ENCODE measurements at places on chromosomes 1 and 21. TPM values are rescaled to one million over a fixed set of nuclear protein-coding genes. Genes with fewer than 3 reads are reported as not detected.

- no peak for DNase-seq
Measured at GRCh38 chr1:6612641-6613360, 730 bp upstream of the PHF13 start.

GRCh38 chr1:176894450-176894849 lies 270.1 kb downstream of the ASTN1 start:
- no peak for DNase-seq

DNA sequence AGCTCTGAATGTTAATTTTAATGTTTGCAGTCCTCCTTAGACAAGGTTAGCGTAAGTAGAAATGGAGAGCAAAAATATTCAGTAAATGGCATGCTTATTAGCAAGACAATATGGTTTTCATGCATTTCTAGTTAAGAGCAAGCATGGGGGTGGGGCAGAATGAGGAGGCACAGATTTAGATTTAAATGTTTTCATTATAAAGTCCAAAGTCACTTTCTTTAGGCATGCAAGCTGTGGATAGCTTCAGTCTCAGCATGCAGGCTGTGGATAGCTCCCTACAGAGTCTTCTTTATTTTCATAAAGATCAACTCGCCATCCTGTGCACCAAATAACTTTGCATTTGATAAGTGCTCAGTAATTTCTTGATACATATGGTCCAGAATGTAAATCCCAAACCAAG lies 1294.5 kb upstream of the ADGRL2 start:
- DNase-seq: no peak

DNA sequence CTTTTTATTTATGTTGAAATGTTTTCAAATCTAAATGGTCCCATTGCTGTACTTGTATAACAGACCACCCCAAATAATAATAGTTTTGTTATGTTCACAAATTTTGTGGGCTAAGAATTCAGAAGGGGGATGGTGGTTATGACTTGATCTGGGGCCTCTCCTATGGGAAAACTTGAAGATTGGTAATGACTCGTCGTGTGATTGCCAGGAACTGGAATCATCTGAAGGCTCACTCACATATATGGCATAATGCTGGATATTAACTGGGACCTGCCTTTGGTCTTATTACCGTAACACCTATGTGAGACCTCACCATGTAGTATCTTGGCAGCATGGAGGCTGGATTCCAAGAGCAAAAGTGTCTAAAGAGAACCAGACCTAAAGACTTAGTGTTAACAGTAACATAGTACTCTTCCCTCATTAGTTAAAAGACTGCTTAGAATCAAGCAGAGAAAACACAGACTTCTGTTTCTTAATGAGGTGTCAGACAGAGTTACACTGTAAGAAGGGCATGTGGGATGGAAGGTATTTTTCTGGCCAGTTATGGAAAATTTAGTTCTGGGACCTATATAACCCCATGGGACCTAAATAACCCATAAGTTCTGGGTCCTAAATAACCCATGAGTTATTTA lies 11.9 kb downstream of the LYPLAL1 start:
- DNase-seq: no peak

DNA sequence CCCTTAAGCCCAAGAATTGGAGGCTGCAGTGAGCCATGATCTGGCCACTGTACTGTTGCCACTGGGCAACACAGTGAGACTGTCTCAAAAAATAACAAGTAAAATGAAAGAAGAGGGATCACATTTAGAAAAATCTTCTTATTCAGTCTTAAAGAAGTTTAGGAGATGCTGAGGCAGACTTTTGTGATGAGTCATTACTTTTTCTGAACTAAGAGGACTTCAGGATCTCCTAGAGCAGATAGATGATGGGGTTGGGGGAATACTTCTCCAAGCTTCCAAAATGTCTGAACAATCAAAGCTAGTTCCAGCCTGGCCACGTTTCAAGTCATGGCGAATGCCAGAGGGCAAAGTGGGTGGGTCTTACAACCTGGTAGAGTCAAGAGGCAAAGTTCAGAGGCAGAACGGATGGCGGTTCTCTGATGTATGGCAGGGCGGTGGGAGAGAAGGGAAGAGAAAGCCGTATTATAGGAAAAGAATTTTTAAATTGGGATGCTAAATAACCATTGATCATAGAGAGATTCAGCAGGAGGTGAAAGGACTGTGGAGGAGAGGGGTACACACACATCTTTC lies 2.1 kb upstream of the CIART start:
- DNase-seq: no peak

DNA sequence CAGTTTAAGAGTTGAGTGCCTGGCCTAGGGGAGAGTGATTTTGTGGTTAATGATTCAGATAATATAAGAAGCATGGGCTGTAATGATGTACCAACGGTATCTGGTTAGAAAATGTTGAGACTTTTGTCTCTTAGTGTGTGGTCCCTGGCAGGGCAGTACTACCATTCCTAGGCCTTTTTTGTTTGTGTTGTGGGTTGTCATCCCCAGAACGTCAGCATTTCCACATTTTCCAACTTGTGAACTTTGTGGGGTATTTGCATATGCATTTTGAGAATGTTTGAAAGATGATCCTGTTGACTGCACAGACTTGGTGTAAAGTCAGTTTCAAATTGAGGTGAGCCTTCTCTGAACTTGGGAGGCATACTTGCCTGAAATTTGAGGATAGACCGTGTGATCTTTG lies 11.4 kb downstream of the NEK7 start:
- no peak for DNase-seq

DNA sequence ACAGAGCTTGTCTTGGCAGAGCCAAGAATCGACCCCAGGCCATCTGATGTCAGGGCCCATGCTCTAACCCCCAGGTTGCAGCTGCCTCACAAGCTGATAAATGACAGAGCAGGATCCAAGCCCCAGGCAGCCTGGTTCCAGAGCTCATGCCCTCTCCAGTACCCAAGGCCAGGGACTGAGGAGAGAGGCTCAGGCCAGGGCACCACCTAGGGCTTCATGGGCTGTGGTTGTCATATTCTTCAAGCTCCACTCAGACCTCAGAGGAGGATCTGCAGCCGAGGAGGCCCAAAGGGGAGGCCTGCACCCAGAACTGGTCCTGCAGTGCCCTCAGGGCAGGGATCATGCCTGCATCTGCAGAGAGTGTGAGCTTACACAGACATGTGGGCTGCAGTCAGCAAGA lies 301.1 kb downstream of the MATN1 start:
- no peak for DNase-seq

DNA sequence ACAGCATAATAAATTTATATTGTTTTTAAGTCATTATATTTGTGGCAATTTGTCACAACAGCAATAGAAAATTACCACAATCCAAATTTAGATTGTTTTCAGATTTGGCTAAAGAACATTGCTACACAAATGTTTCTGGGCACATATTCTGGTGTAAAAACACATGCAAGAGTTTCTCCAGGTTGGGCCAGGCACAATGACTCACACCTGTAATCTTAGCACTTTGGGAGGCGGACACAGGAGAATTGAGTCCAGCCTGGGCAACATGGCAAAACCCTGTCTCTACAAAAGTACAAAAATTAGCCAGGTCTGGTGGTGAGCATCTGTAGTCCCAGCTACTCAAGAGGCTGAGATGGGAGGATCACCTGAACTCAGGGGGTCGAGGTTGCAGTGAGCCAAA lies 8.4 kb downstream of the ERO1B start:
- DNase-seq: no peak

DNA sequence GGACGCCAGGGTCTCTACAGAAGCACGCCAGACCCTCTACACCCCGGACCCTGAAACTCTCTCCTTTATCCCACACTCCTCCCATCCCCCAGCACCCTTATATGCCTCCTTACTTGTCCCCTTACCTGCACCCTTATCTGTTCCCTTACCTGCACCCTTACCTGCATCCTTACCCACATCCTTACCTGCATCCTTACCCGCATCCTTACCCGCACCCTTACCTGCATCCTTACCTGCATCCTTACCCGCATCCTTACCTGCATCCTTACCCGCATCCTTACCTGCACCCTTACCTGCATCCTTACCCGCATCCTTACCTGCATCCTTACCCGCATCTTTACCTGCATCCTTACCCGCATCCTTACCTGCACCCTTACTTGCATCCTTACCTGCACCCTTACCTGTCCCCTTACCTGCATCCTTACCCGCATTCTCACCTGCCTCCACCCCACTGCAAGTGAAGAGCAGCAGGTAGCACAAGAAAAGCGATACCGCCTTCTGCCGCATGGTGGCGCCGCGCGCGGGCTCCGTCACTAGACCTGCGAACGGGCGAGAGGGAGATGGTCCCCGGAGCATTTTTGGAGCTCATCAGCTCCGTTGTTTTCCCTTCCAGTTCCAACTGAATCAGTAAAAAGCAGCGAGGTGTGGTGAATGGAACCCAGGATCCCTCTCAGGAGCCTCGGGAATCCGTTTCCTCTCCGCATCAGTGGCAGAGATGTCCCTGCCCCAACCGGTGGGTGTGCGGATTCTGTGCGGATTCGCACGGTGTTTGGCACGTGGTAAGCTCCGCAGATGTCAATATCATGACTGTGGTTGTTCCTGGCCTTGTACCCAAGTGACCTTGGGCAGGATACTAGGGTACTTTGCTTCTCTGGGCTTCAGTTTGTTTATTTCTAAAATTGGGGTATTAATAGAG lies 2.9 kb downstream of the IFI6 start:
- DNase-seq: peak; percentile 85

GRCh38 chr1:82778612-82779011 lies 977.9 kb downstream of the ADGRL2 start:
- DNase-seq: no peak

GRCh38 chr1:230542054-230542453 lies 100.2 kb upstream of the COG2 start:
- DNase-seq: no peak

DNA sequence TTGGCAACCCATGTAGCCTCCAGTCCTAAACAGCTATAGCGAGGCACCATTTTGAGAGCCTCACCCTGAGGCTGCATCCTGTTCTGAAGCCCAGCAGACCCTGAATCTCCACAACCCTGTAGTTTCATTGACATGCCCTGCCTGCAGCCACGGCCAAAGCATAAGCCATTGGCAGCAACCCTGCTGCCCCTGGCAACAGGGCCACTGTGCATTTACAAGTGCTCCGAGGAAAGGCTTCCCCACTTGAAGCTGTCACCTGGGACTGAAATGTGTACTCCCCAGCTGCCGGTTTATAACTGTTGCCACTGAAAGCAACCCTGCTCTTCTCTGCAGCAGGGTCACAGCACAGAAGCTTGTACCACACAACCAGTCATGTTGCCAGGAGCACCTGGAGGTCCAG lies 124.2 kb upstream of the OLFM3 start:
- no peak for DNase-seq

DNA sequence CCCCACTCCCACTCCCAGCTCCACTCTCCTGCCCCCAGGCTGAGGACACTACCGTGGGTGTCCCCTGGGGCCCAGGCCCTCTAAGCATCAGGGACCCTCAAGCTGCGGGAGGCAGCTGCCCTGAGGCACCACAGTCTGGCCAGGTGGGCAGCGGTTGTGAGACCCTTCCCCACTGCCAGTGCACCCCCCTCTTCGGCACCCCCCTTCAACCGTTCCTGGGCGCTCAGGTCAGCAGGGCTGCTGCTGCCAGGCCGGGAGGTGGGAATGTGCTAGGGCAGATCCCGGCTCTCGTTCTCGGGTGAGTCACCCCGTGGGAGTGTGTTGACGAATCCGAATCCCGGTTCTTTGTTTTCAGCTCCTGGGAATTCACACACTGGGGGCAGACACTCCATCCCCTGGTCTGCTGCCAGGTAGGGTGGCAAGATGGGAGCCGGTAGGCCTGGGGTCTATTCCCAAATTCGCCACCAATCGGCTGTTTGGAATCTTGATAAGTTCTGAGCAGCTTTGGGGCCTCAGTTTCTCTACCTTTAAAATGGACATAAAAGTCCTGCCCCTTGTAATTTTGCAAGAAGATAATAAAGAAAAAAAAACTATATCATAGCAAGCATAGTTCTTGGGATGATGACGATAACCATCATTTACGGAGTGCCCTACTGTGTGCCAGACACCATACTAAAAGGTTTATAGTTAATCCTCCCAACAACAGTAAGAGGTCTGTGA lies 28.5 kb upstream of the CASZ1 start:
- no peak for DNase-seq

GRCh38 chr1:218347723-218348627 lies 2.8 kb downstream of the TGFB2 start:
- no peak for DNase-seq

- no peak for DNase-seq
Measured at GRCh38 chr1:180563026-180563827, 4.5 kb downstream of the OVAAL start.

DNA sequence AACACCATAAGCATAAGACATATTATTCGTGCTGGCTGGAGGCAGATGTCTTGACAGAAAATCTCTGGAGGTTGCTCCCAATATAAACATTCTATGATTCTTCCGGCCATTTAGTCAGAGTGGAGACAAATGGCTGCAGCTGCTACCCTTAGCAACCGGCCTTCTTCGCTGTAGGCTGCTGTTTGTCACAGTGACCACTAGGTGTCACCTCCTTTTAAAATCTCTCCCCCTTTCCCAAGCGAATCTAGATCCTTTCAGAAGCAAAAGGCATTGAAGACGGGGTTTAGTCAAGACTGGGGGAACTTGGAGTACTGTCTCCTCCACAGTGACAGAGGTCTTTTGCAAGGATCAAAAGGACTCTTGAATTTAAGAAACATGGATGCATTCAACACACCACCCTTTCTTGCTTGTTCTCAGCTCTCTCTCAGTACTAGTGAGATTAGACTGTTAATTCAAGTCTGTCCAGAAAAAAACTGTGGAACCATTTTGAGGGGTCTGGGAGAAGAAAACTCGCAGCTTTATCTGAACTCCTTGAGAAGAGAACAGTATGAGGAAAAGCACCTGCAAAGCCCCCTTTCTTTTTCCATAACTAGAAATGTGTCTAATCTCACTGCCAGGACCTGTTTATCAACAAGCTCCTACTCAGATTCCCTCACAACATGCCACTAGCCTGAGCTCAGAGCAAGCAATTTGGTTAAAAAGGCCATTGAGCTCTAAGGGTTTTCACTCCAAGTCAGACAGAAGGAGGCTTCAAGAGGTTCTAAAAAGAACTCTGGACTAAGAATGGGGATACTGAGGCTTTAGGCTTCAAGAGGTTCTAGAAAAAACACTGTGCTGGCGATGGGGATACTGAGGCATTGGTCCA lies 408.3 kb upstream of the PLXNA2 start:
- DNase-seq: no peak

GRCh38 chr1:39646232-39647081 lies 7.0 kb upstream of the HEYL start:
- no peak for DNase-seq

GRCh38 chr1:1471389-1472052 lies at the start of gene ATAD3B:
Gene ATAD3B, plus strand, starts transcription at chr1:1471765. Its CDS starts 120 bp downstream, at chr1:1471885.
- DNase-seq: peak; percentile 84

DNA sequence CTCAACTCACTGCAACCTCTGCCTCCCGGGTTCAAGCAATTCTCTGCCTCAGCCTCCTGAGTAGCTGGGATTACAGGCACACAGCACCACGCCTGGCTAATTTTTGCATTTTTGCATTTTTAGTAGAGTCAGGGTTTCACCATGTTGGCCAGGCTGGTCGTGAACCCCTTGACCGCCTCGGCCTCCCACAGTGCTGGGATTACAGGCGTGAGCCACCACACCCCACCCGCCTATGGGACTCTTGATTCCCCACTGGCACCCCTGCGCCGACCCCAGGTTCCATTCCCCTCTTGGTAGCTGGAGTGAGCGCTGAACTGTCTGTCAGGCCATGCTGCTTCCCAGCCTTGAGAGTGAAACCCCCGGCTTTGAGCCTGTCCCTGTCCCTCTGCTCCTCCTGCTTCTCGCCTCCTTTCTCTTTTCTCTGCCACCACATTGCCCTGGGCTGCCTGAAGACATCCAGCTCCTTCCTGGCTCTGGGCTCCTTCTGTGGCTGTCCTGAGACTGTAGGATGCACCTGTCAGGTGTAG lies 48.8 kb downstream of the IER5 start:
- DNase-seq: no peak

SPRR1A gene
- total RNA-seq: not detected

TLCD4 gene
- total RNA-seq: 0.22 TPM

C4BPA gene
- total RNA-seq: not detected

NTMT2 gene
- total RNA-seq: not detected

ADORA3 gene
- not detected for total RNA-seq

SOX13 gene
- total RNA-seq: not detected

SYT11 gene
- total RNA-seq: 3.3 TPM

All from activated B cell treated with CpG ODN at 0.5 μM for 24 hours (primary cell).